ENCODE measurements at places on chromosomes 2 and 18.

DNA sequence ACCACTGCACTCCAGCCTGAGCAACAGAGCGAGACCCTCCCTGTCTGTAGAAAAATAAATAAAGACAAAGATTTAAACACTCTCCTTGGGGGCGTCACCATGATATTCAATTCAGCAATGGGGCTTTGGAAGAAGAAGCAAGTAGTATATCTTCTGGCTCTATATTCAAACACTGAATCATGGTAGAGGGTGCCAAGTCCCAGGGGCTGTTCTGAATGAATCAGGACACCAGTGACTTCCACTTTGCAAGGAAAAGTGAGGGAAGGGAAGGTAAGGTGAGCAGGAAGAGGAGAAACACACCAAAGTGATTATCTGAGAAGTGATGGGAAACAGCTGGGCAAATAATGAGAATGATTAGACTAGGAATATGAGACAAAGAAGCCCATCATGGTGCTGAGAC lies 80.5 kb downstream of the AAK1 start:
- DNase-seq, result no peak

DNA sequence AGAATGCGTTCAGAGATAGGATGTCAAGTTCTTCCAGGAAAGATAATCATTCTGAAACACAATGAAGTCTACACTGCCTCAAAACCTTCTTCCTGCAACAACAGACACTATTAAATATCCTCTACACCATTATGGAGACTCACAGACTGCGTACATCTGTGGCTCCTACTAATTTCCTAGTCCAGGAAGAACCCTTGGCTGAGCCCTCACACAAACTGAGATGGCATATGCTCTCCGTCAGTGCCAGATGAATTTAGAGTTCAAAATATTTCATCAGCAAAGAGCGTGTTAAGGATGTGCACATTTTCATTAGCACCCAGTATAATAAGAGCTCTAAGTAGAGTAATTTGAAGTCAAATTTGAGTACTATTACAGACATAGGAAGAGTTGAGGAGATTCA lies 117.2 kb downstream of the TCF4 start:
- no peak for DNase-seq

GRCh38 chr2:111168528-111169239 lies 48.0 kb downstream of the BCL2L11 start:
- peak; percentile 12 for DNase-seq

DNA sequence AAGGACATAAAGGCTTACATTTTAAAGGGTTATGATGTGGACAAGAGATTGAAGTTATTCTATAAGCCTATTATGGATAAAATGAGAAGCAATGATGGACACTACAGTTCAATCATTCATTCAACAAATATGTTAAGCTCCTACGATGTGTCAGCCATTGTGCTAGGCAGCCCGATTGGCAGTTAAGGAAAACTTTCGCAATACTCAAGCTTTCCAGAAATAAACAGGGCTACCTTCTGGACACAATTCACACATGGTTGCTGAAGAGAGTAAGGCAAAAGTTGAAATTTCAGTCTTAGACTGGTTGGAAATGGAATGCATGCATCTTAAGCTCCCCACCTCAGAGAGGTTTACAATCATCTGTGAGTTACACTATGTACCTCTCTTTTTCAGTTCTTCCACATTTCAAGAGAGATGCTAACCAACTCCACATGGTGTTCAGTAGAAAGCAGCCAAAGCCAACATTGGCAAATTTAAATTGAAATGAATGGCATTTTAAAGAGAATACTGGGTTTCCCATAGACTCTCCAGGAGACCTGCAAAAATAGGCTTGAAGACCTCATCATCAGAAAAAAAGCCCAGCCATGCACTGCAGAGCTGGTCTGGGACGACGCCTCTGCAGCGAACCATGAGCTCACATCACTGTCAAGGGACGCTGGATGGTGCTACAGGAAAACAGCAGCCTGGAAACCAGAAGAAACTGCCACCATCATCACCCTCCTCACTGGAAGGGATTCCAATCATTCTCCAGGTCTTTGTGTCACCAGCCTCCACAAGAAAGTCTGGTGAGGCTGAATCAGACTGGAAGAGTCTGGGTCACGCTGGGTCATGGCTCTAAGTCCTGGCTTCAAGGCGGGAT lies 276.3 kb downstream of the AFF3 start:
- DNase-seq, result no peak

- no peak for DNase-seq
Measured at GRCh38 chr18:61851940-61852451, 40.8 kb downstream of the RNF152 start.
